ENCODE measurements at places on chromosomes 7 and 10.

GRCh38 chr7:129066290-129067131 lies 11.6 kb upstream of the TNPO3 start:
- DNase-seq = no peak

- DNase-seq = no peak
Observed at GRCh38 chr10:103849880-103850571, 5.3 kb downstream of the SH3PXD2A start.

GRCh38 chr7:139293534-139293933 lies 47.6 kb upstream of the FMC1 start:
- no peak for DNase-seq

DNA sequence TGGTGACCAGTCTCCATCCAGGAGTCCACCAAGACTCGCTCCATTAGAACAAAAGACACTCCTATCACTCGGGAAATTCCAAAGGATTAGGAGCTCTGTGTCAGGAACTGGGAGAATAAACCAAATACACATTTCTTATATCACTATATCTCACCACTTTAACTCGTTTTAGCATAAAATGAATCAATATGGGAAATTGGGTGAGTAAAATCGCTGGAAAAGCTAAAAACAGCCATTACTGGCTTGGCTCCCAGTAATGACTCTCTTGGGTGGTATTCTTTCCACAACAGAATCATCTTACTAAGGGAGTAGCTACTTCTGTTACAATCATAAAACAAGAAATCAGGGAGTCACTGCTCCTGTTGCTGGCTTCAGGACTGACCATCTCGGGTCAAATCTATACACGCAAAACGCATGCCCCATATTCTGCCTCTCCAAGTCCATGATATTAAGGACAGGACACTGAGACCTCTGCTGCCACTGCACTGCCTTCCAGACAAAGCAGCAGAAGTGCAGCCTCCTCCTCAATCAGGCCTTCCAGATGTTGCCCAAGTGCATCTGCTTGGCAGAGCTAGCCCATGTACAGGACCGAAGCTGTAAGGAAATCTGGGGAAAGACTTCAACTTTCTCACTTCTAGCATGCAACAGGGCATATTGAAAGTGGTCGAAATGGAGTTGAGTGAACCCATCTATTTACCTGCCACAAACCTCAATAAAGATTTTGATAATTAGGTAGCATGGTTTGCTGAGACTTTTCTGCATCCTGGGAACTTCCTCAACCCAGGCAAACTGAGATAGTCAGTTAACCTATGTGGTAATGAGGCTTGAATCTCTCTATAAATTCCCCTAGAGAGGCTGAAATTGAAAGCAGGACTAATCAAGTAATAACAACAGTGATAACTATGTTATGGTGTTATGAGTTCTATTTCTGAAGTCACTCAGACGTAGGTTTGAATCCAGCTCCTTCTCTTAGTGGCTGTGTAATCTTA lies 14.4 kb upstream of the PANK1 start:
- DNase-seq = no peak

GRCh38 chr10:29140991-29141390 lies 147.9 kb upstream of the LYZL1 start:
- DNase-seq = no peak

GRCh38 chr7:50471970-50472369 lies 21.8 kb upstream of the FIGNL1 start:
- DNase-seq = no peak

DNA sequence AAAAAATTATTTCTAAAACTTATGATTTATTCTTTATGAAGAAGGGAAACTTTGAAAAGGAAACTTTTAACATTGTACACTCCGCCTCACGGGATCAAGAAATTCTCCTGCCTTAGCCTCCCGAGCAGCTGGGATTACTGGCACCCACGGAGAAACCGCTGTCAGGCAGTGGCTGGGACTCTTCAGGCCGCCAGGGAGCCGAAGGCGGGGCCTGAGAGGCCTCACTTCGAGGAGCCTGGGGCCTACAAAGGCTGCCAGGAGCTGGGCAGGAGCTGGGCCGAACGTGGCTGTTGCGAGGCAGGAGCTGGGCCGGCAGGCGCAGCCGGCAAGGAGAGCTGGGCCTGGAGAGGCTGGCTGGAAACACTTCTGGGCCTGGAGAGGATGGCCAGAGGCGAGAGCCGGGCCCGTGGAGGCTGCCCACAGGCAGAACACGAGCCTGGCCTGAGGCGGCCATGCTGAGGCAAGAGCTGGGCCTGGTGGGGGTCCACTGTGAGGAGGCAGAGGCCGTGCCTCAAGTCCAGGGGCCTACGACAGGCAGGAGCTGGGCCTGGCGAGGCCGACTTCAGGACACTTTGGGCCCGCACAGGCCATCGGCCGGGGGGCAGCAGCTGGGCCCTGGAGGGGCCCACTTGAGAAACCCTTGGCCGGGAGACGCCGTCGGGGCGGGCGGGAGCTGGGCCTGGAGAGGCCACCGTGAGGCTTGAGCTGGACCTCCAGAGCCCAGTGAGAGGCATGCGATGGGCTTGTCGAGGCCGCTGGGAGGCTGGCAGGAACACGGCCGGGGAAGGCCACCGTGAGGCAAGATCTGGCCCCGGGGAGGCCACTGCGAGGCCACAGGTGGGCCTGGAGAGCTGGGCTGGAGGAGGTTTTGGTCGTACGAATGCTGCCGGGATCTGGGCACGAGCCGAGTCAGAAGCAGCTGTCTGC lies 23.7 kb downstream of the MDH2 start:
- DNase-seq = no peak

GRCh38 chr7:34869057-34869456 lies 168.2 kb downstream of the DPY19L1 start:
- no peak for DNase-seq

GRCh38 chr10:126163506-126163905 lies 224.8 kb downstream of the ADAM12 start:
- no peak for DNase-seq

DNA sequence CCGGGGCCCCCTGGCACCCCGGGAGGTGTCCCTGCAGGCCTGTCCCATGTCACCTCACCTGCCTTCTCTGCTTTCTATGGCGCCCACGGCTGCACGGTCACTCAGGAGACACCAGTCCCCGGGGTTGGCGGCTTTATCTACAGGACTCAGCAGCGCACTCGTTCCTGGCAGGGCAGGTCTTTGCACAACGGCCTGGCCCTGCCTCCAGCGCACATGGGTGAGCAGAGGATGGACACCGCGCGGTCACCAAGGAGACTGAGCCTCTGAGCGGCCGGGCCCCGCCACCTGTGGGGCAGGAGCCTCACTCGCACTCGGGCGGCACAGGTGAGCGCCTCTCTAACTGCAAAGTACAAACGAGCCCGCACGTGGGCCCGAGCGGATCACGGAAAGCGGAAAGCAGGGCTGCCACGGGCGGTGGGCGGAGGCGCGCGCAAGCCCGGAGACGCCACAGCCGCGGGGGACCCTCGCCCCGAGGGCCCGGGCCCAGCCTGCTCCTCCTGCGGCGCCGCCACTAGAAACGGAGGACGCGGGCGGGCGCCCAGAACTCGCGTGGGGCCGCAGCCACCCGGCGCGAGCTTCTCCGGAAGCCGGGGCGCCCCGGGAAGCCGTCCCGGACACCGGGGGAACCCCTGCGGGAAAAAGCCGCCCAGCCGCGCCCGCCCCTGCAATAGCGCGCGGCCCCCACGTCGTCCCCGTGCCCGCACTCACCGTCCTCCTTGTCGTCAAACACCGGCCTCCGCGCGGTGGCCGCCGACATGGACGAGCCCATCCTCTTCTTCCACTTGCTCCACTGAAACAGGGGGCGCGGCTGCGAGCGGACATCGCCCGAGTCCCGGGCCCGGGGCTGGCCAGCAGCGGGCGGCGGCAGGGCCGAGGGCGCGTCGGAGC lies 642 bp downstream of the STK32C start:
- no peak for DNase-seq

- no peak for DNase-seq
Observed at GRCh38 chr10:85124603-85125051, 796.2 kb downstream of the CCSER2 start.

GRCh38 chr7:70416347-70416985 lies 715.5 kb upstream of the GALNT17 start:
- no peak for DNase-seq

GRCh38 chr7:29990931-29991330 lies 1.3 kb upstream of the SCRN1 start:
- no peak for DNase-seq

- no peak for DNase-seq
Observed at GRCh38 chr7:101411508-101411874, 48.8 kb downstream of the COL26A1 start.

GRCh38 chr7:1800902-1801301 lies 130.8 kb downstream of the ELFN1 start:
- no peak for DNase-seq

DNA sequence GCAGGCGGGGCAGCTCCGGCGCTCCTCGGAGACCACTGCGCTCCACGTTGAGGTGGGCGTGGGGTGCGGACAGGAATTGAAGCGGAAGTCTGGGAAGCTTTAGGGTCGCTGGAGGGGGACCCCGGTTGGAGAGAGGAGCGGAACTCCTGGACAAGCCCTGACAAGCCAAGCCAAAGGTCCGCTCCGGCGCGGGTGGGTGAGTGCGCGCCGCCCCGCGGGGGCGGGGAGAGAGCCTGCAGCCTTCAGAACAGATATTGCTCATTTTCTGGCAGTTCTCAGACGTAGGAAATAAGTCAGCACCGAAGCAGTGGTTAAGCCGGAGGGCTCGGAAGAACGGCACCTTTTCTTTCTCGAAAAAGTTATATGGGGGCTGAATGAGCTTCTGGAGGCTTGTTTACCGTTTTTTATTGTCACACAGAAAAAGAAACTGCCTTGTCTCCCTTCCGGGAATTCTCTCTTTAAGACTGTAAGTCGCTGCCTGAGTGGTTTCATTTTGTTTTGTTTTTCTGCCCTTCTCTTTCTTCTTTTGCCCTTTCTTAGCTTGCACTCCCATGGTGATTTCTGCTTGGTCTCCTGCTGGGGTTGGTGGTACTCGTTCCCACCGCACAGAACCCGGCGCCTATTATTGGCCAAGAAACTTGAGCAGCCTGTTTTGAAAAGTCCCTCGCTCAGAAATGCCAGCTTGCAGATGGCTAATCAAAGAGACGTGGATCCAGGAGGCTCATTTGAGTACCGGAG lies 732 bp downstream of the FAS start:
- DNase-seq = peak; percentile 64

- DNase-seq = peak; percentile 86
Observed at GRCh38 chr7:97104719-97105238, 12.7 kb upstream of the SDHAF3 start.

GRCh38 chr7:44264221-44264931 lies 61.0 kb downstream of the CAMK2B start:
- DNase-seq = no peak

Measured in right forelimb (tissue), 1 donor.